ENCODE measurements at places on chromosomes 2 and 18.
A peak's percentile ranks its signal among the peaks of the same experiment; 100 is the strongest.

DNA sequence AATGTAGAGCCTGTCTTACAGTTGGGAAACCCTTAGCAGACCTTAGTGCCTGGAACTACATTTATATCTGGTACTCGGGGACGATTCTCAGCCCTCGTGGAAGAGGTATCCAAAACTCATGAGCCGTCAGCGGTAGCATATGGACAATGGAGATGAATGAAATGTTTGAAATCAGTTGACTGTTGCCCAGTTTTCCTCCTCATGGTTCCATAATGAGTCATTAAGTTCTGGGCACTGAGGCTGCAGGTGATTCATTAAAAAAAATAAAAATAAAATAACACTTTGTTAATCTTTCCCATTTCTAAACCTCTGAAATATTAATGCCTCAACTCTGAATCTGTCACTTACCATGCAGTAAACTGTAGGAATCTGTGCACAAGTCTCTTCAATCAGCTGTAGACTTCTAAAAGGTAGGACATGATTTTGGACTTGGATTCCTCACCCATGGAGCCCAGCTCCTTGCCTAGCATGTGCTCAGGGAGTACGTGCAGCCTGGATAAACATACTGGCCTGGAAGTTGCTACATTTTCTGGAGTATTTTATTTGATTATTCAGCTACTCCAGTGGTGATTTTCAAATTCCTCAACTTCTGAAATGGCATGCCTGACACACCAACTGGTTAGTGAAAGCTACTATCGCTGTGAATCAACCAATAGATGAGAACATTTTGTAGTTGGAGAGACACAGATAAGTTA lies 979.2 kb downstream of the CNTNAP5 start:
- no peak for DNase-seq

- no peak for DNase-seq
These were observed 5.8 kb upstream of the PSD4 start for GRCh38 chr2:113167962-113168340.

DNA sequence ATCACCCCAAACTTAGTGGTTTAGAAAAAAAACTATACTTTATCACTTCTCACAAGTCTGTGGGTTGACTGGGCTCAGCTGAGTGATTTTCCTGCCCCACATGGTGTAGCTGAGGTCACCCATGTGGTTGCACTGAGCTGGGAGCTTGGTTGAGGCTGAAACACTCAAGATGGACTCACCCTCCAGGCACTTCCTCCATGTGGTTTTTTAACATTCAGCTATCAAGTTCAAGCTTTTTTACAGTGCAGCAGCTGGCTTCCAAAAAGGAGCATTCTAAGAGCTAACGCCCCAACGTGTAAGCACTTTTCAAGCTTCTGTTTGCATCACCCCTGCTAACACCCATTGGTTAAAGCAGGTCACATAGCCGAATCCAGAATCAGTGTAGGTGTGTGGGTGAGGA lies 105.9 kb upstream of the CREB1 start:
- DNase-seq, result peak; percentile 8

DNA sequence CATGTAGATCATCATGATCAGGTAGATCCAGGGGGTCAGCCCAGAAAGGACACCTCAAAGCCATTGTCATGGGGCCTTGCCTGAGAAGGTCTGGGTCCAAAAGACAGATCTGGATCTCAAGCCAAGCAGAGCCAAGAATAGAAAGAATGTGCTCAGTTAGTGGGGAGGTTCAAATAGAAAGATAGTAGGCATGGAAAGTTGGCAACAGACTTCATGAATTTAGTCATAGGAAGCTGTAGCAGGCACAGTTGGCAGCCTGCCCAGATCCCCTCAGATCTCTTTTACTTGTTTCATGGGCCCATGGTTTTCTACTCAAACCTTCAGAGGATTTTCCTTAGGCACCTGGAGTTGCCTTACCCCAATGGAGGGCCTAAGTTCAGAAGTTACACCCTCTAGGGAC lies 767.0 kb downstream of the SLC4A3 start:
- no peak for DNase-seq

GRCh38 chr2:171550613-171551012 lies 28.3 kb downstream of the CYBRD1 start:
- DNase-seq, result no peak

DNA sequence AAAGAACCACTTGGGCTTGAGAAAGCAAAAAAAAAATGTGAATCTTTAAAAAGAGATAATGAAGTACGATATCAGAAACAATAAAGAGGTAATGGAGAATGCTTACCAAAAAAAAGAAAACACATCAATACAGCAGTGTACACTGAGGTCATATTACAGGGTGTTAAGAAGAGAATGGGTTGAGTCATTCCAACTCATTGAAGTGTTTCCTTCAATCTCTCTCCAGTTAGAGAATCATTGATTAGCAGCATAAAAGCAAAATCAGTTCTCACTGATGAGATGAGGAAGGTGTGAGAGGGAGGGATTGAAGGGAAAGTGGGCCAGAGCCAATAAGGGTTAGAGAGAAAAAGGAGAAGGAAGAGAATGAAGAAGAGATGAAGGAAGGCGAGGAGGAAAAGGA lies 43.9 kb upstream of the SGPP2 start:
- DNase-seq, result no peak

GRCh38 chr2:121791290-121791689 lies 35.8 kb downstream of the TSN start:
- DNase-seq, result no peak

- no peak for DNase-seq
These were observed 194.7 kb downstream of the RAB3GAP1 start for GRCh38 chr2:135246711-135247270.

- no peak for DNase-seq
These were observed 37.6 kb upstream of the PMAIP1 start for GRCh38 chr18:59861963-59862819.

- no peak for DNase-seq
These were observed 1674.8 kb upstream of the TMEFF2 start for GRCh38 chr2:193869564-193869963.

DNA sequence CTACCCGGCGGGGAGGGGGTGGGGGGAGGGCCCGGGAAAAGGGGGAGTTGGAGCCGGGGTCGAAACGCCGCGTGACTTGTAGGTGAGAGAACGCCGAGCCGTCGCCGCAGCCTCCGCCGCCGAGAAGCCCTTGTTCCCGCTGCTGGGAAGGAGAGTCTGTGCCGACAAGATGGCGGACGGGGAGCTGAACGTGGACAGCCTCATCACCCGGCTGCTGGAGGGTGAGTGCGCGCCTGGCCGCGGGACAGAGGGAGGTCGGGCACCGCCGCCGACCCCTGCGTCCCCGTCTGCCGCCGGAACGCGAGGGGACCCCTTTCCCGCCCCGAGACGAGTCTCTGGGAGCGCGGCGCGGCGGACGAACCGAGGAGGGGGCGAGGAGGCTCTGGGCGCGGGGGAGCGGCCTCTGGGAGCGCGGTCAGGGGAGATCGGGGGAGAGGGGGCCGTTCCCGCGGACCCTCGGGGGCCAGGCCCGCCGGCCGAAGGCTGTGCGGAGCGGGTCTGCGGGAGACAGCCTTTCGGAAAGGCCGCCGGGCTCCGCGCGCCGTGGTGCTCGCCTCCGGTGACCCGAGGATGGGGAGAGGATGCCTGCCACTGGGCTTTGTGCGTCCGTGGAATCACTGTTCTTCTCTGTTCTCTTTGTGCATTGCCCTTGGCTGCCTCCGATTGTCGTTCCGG lies 463 bp downstream of the PPP1CB start:
- no peak for DNase-seq

DNA sequence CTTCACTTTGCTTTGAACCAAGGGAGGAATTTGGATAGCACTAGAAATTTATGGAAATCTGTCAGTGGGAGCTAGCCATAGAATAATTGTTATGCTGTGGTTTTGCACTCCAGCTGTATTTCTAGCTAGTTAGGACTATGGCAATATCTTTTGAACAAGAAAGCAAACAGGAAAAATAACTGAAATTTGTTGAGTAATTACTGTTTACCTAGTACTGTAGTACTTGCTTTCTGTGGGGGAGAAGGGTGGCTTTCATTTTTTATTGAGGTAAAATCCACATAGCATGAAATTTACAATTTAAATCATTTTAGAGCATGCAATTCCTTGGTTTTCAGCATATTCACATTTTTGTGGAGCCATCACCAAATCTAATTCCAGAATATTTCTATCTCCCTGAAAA lies 28.4 kb downstream of the MBD5 start:
- DNase-seq, result no peak

Measured in stimulated activated CD4-positive, alpha-beta T cell treated with anti-CD3 and anti-CD28 coated beads, Interleukin-12 subunit alpha, Interleukin-12 subunit beta, amount 100 ng/mL, for 48 hours (primary cell).